Uterus (tissue), 4 donors: ENCODE measurements at places on chromosomes 2 and 18. TPM values are rescaled to one million over a fixed set of nuclear protein-coding genes. Genes with fewer than 3 reads are reported as not detected.

Gene OXER1
- total RNA-seq, result not detected

Gene PPP1R1C
- not detected for total RNA-seq

GRCh38 chr2:31889044-31889443, 121.8 kb downstream of the MEMO1 start:
- H3K27me3 ChIP-seq, result no peaks in the 10 kb centered on the region
- H3K36me3 ChIP-seq, result no peaks in the 10 kb centered on the region

GRCh38 chr2:216352653-216353270, 19.5 kb downstream of the MARCHF4 start:
- DNase-seq, result no peak
- H3K27ac ChIP-seq, result no peak overlapping the region
- H3K36me3 ChIP-seq, result no peaks in the 10 kb centered on the region
- H3K4me3 ChIP-seq, result no peak overlapping the region

DNA sequence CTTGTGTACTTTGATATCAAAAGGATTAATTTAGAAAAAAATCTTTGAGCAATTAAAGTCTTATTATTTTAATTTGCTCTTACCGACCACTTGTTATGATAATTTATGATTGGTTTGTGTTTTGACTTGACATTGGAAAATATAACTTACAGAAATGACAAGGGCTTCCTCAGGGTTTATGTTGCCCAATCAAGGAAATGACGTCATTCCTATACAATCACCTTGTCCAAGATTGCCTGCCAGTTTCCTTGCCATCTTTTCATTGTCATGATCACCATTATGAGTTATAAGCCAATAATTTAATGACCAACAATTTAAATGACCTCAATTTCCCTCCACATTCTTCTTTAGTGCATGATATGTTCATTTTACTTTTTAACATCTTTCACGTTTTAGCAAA, 351.8 kb upstream of the TMEFF2 start:
- H3K4me1 ChIP-seq, result no peaks in the 10 kb centered on the region
- no peak overlapping the region for H3K27ac ChIP-seq
- no peak for DNase-seq
- H3K36me3 ChIP-seq, result no peaks in the 10 kb centered on the region
- H3K27me3 ChIP-seq, result no peaks in the 10 kb centered on the region

DNA sequence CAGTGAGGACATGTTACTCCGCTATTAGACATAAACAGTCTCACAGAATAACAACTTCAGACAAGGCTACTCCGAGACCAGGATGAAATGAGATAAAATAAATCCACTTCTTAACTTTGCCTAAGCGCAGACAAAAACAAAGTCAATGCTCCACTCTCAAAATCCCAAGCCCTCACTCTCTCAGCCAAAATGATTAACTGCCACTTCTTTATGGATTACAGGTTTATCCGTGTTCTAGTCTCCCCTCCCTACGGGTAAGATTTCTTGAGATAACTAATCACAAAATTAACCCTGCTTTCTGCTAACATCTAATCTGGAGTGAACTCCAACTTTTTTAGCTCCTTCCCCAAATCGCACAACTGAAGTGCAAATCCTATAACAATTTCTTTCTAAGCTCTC, 1.1 kb upstream of the CRYGC start:
- H3K36me3 ChIP-seq, result no peaks in the 10 kb centered on the region
- no peak overlapping the region for H3K4me3 ChIP-seq
- DNase-seq, result no peak
- no peaks in the 10 kb centered on the region for H3K4me1 ChIP-seq
- H3K27ac ChIP-seq, result no peak overlapping the region
- no peaks in the 10 kb centered on the region for H3K27me3 ChIP-seq

GRCh38 chr2:189673661-189674373, 653 bp upstream of the ANKAR start:
- DNase-seq, result no peak
- peak overlapping the region; percentile 47 for H3K4me3 ChIP-seq
- H3K36me3 ChIP-seq, result no peaks in the 10 kb centered on the region
- no peaks in the 10 kb centered on the region for H3K4me1 ChIP-seq

DNA sequence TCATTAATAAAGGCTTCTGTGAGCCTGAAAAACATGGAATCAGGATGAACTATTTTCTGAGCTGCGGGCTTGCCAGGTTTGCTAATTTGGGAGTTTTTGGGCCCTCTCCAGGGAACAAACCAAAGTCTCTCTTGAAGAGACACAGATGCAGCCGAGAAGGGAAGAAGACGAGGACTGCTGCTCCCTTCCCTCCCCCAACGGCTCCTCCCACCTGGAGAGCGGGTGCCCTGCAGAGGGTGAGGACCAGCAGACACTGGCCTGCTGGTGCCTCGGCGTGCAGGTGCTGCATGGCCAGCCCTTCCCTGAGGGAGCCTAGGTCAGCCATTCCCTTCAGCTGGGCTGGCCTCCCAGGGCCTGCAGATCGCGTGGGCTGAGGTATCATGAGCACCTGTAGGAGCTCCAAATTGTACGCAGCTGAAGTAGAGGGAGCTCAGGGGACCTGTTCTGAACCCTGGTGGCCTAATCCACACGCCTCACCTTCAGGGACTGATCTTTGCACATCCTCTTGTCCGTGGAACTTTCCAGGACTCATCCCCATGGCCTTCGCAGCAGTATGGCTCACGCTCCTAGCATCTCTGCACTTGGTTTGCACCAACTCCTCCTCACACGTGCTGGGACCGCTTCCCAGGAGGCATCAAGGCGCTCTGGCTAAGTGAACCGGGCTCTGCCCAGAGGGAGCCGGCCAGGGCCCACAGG, 19.5 kb downstream of the EMX1 start:
- no peaks in the 10 kb centered on the region for H3K36me3 ChIP-seq
- H3K4me3 ChIP-seq, result no peak overlapping the region
- DNase-seq, result peak; percentile 23
- no peak overlapping the region for H3K27ac ChIP-seq
- no peaks in the 10 kb centered on the region for H3K27me3 ChIP-seq

GRCh38 chr2:64283641-64284361, 139.6 kb upstream of the PELI1 start:
- no peak overlapping the region for H3K4me3 ChIP-seq
- no peaks in the 10 kb centered on the region for H3K36me3 ChIP-seq
- H3K27me3 ChIP-seq, result no peaks in the 10 kb centered on the region
- peak overlapping the region; percentile 84 for H3K27ac ChIP-seq
- peaks cover 11% of the 10 kb centered on the region for H3K4me1 ChIP-seq

Gene GATA6
- 59.6 TPM for total RNA-seq

- peak; percentile 22 for DNase-seq
- H3K27me3 ChIP-seq, result no peaks in the 10 kb centered on the region
- peaks cover 3% of the 10 kb centered on the region for H3K4me1 ChIP-seq
- no peak overlapping the region for H3K27ac ChIP-seq
- no peak overlapping the region for H3K4me3 ChIP-seq
- no peaks in the 10 kb centered on the region for H3K36me3 ChIP-seq
Measured at GRCh38 chr2:168583710-168584521, 127.8 kb downstream of the CERS6 start.

- no peak for DNase-seq
- H3K36me3 ChIP-seq, result no peaks in the 10 kb centered on the region
- H3K27ac ChIP-seq, result no peak overlapping the region
- H3K27me3 ChIP-seq, result no peaks in the 10 kb centered on the region
- H3K4me1 ChIP-seq, result no peaks in the 10 kb centered on the region
Measured at GRCh38 chr2:39421354-39421753, 15.7 kb downstream of the MAP4K3 start.

- no peak overlapping the region for H3K27ac ChIP-seq
- DNase-seq, result no peak
- no peaks in the 10 kb centered on the region for H3K4me1 ChIP-seq
- no peaks in the 10 kb centered on the region for H3K36me3 ChIP-seq
Measured at GRCh38 chr18:62339106-62339988, 14.2 kb downstream of the TNFRSF11A start.

DNA sequence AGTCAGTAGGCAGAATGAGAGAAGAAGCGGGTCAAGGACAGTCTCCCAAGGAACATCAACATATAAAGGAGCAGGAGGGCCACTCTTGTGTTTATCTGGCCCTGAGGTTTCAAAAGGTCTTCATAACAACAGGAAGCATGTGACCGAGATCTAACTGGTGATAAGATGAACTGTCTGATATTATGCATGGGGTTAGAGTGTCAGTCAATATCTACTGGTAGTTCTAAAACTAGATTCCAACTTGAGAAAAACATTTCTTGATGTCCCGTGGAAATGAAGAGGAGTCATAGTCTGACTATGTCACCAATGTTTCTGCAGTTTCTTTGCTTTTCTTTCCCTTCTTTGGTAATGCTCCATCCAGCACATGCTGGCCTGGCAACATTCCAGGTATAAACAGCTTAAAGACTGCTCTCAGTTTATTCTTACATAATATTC, 77.5 kb upstream of the ITPRID2 start:
- no peaks in the 10 kb centered on the region for H3K27me3 ChIP-seq
- H3K36me3 ChIP-seq, result no peaks in the 10 kb centered on the region
- no peak for DNase-seq
- no peak overlapping the region for H3K4me3 ChIP-seq

DNA sequence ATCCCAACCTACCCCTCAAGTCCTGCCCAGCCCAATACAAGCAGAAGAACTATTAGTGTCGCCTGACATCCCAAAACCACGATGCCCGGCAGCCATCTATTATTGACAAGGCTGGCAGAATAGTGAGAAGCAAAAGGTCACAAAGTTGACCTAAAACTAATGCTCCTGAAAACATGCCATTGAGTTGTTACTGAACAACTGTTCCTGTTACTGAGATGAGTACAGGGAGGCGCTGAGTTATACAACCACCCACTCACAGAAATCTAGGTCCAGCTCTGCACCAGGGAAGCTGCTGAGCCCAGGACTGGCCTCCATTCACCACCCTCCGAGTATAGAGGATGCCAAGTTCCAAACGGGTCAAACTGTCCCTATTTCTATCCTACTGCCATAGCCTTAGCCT, 180.0 kb upstream of the ACAA2 start:
- no peak overlapping the region for H3K27ac ChIP-seq
- H3K4me3 ChIP-seq, result no peak overlapping the region
- no peaks in the 10 kb centered on the region for H3K4me1 ChIP-seq
- no peaks in the 10 kb centered on the region for H3K27me3 ChIP-seq
- DNase-seq, result no peak
